ENCODE measurements at places on chromosomes 5 and 9.

DNA sequence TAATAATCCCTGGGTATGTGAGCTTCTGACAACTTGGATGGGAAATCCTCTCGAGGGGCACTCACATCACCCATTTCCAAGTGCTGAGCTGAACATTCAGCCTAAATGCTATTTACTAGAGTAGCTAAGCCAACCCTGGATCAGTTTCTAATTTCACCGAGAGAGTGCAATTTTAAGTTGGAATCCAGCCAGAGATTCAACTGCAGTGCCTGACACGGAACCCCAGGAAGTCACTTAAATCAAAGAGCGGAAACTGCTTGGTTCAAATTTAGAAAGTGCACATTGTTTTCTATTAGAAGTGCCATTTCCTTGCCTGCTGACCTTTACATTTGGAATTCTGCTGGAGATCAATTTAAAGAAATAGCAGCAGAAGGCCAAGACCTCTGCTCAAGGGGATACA is 8.8 kb downstream of the SPRY4 start:
- H3K4me1 ChIP-seq, result peaks cover 17% of the 10 kb centered on the region
- no peaks in the 10 kb centered on the region for H3K36me3 ChIP-seq
- no peak for DNase-seq
- H3K27me3 ChIP-seq, result no peaks in the 10 kb centered on the region
- H3K4me3 ChIP-seq, result no peak overlapping the region
- H3K27ac ChIP-seq, result peak overlapping the region; percentile 16

DNA sequence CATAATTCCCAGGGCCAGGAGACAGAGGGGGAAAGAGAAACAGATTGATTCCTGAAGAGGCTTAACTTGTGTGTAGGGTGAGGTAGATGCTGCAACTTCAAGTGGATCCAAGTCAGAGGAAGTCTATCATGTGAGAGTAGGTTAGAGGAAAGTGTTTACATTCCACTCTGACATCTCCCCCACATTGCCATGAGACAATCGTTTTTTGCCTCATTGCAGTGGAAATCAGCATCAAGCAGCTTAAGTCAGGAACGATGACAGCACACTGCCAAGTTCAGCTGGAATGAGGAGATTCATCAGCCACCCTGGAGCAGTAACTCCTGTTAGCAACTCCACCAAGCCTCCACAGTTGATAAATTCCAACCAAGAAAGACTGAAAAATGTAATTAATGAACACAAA is 689.7 kb upstream of the MEF2C start:
- H3K27me3 ChIP-seq, result no peaks in the 10 kb centered on the region
- H3K4me3 ChIP-seq, result no peak overlapping the region
- no peaks in the 10 kb centered on the region for H3K4me1 ChIP-seq
- DNase-seq, result no peak
- no peaks in the 10 kb centered on the region for H3K36me3 ChIP-seq
- H3K27ac ChIP-seq, result no peak overlapping the region

DNA sequence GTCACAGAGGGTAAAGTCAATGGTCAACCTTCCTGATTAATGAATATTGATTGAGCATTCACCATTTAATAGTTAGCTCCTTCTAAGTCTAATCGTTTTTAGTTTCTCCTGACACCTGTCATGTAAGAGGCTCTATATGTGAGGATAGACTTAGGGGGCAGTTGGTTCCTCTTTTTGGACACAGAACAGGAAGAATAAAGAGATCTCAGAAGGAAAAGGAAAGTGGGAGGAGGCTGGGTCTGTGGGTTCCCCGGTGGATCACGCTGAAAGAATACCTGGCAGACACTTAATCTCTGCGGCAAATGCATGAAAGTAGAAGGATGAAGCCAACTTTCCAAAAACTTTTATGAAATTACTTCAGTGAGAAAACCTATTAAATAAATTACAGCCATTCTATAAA is 98.4 kb downstream of the PDE4D start:
- H3K4me1 ChIP-seq, result no peaks in the 10 kb centered on the region
- no peak overlapping the region for H3K27ac ChIP-seq
- no peaks in the 10 kb centered on the region for H3K36me3 ChIP-seq
- H3K4me3 ChIP-seq, result no peak overlapping the region
- no peak for DNase-seq
- no peaks in the 10 kb centered on the region for H3K27me3 ChIP-seq

GRCh38 chr5:68250661-68251298 is 35.2 kb downstream of the PIK3R1 start:
- peaks cover 27% of the 10 kb centered on the region for H3K4me1 ChIP-seq
- H3K27ac ChIP-seq, result peak overlapping the region; percentile 86
- no peak for DNase-seq
- no peak overlapping the region for H3K4me3 ChIP-seq
- no peaks in the 10 kb centered on the region for H3K36me3 ChIP-seq

GRCh38 chr5:118981783-118982182 is 6.6 kb downstream of the DTWD2 start:
- no peaks in the 10 kb centered on the region for H3K36me3 ChIP-seq
- H3K27ac ChIP-seq, result no peak overlapping the region
- no peak for DNase-seq
- H3K4me1 ChIP-seq, result no peaks in the 10 kb centered on the region

GRCh38 chr5:179596421-179596820 is 27.1 kb downstream of the HNRNPH1 start:
- H3K4me1 ChIP-seq, result no peaks in the 10 kb centered on the region
- no peak overlapping the region for H3K4me3 ChIP-seq
- DNase-seq, result no peak

DNA sequence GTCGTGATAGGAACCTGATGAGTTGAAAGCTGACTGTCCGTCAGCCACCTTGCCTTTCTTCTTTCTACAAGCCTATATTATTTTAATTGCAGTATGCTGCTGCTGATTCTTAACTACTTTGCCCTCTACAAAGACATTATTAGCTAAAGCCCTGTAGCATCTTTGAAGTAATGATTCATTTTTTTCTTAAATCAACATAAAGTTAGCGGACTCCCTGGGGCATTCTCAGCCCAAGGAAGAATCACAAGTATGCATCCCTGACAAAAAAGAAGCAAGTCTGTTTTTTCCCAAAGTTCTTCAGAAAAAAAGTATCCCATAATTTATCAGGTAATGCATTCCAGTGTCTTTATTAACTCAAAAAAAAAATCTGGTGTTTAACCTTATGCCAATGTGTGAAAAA is 69.5 kb upstream of the TAS2R1 start:
- H3K36me3 ChIP-seq, result no peaks in the 10 kb centered on the region
- H3K27ac ChIP-seq, result no peak overlapping the region
- no peak for DNase-seq
- no peaks in the 10 kb centered on the region for H3K27me3 ChIP-seq
- no peaks in the 10 kb centered on the region for H3K4me1 ChIP-seq
- no peak overlapping the region for H3K4me3 ChIP-seq

GRCh38 chr9:115106642-115107041 is 11.3 kb downstream of the TNC start:
- no peak overlapping the region for H3K4me3 ChIP-seq
- no peak for DNase-seq
- no peaks in the 10 kb centered on the region for H3K36me3 ChIP-seq
- no peaks in the 10 kb centered on the region for H3K4me1 ChIP-seq

DNA sequence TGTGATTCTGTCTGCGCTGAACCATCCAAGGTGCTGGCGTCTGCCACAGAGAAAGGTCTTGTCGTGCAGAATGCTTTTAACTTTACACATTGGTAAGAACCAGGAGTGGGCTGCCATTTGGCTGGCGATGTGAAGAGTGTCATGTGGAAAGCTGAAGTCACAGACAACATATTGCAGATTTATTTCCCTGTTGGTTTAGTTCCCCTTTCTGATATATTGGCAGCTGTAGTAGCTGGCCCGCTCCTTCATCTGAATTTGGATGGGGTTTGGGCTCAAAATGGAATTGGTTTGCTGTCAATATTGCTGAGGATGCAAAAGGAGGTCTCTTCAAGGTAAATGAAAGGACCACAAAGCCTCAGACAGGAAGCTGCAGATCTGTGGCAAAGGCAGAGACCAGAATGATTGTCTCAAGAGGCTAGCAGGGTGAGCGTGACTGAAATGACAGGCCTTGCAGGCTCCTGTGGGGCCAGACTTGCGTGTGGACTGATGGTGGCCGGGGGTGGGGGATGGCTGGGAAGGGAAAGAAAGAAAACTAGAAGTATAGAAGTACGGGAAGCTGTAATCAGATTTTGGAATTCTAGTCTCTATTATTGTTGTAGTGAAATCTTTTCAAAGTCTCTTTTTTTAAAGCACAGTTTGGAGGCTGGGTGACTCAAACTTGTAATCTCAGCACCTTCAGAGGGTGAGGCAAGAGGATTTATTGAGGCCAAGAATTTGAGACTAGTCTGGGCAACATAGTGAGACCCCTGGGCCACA is 25.1 kb upstream of the CD180 start:
- H3K27ac ChIP-seq, result no peak overlapping the region
- no peaks in the 10 kb centered on the region for H3K4me1 ChIP-seq
- H3K4me3 ChIP-seq, result no peak overlapping the region
- no peaks in the 10 kb centered on the region for H3K27me3 ChIP-seq
- no peaks in the 10 kb centered on the region for H3K36me3 ChIP-seq
- no peak for DNase-seq

GRCh38 chr5:170443624-170444023 is 54.5 kb upstream of the KCNMB1 start:
- no peaks in the 10 kb centered on the region for H3K27me3 ChIP-seq
- H3K4me1 ChIP-seq, result no peaks in the 10 kb centered on the region
- H3K4me3 ChIP-seq, result no peak overlapping the region
- no peak for DNase-seq

DNA sequence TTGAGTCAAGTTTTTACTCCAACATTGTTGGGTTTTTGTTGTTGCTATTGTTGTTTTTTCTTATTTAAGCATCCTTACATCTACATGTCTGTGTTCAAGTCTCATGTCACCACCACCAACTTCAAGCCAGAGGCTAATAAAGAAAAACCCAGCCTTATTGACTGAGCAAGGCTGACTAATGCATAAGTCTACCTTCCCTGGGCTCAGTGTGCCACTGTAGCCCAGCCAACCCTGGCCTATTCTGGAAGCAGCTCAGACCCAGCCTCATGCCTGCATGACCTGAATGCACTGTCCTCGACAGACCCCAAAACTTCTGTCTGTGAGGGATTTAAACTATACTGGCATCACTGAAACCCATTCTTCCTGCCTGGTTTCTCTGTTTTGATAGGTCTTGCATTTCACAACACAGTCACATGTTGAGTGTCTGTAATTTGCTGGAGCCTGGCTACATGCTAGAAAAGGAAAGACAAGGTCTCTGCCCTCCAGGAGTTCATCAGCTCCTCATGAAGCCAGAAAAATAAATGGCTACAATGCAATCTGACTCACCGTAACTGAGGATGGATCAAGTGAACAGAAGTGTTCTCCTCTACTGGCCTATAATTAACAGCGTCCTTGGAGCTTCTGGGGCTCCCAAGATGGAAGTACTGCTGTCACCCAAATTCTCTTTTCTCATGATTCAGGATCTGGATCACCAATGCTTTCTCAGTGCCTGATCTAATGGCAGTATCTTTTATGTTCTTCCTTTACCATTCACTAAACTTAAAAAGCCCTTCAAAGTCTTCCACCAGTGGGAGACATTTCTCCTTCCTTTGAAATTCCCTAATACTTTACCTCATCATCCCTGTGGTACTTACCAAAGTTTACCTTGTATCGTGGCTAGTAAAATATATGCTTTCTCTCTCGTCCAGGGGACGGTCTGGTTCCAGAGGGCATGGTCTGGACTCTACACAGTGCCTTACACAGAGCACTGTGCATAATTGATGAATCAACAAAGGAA is 103.9 kb upstream of the IFNE start:
- no peak overlapping the region for H3K27ac ChIP-seq
- no peaks in the 10 kb centered on the region for H3K4me1 ChIP-seq
- no peaks in the 10 kb centered on the region for H3K27me3 ChIP-seq
- H3K36me3 ChIP-seq, result no peaks in the 10 kb centered on the region
- H3K4me3 ChIP-seq, result no peak overlapping the region

- no peaks in the 10 kb centered on the region for H3K27me3 ChIP-seq
- H3K27ac ChIP-seq, result no peak overlapping the region
- H3K36me3 ChIP-seq, result no peaks in the 10 kb centered on the region
- H3K4me1 ChIP-seq, result no peaks in the 10 kb centered on the region
- no peak for DNase-seq
Measured at GRCh38 chr5:53008751-53009150, 19.6 kb downstream of the ITGA2 start.

- no peak for DNase-seq
- H3K27ac ChIP-seq, result no peak overlapping the region
- no peaks in the 10 kb centered on the region for H3K27me3 ChIP-seq
- H3K36me3 ChIP-seq, result no peaks in the 10 kb centered on the region
- H3K4me1 ChIP-seq, result no peaks in the 10 kb centered on the region
Measured at GRCh38 chr5:66498791-66499207, 97.4 kb upstream of the MAST4 start.

GRCh38 chr9:93960971-93961841 is 6.1 kb upstream of the BARX1 start:
- peaks cover 56% of the 10 kb centered on the region for H3K27me3 ChIP-seq
- no peak overlapping the region for H3K27ac ChIP-seq
- peaks cover 4% of the 10 kb centered on the region for H3K4me1 ChIP-seq
- no peak for DNase-seq

DNA sequence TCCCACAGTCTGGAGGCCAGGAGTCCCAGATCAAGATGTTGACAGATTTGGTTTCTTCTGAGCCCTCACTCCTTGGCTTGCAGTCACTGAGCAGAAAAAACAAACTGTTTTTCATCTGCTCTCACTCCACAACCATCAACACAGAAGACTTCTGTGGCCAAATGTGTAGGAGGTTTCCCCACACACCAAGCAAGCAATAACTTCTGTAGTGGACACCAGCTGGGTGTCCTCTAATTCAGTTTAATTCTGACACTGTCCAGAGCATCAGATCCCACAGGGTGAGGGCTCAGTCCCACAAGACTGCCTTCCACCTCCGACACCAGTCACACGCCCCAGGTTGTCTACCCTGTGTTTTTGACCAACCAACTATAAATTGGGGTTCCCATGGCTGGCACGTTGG is 209.9 kb downstream of the AOPEP start:
- no peaks in the 10 kb centered on the region for H3K27me3 ChIP-seq
- H3K27ac ChIP-seq, result no peak overlapping the region
- H3K36me3 ChIP-seq, result no peaks in the 10 kb centered on the region
- H3K4me3 ChIP-seq, result no peak overlapping the region

- no peak overlapping the region for H3K4me3 ChIP-seq
- H3K36me3 ChIP-seq, result no peaks in the 10 kb centered on the region
- peaks cover 3% of the 10 kb centered on the region for H3K4me1 ChIP-seq
- H3K27ac ChIP-seq, result no peak overlapping the region
Measured at GRCh38 chr5:74392711-74393351, 247.7 kb downstream of the ENC1 start.

- no peaks in the 10 kb centered on the region for H3K36me3 ChIP-seq
- DNase-seq, result no peak
- no peaks in the 10 kb centered on the region for H3K4me1 ChIP-seq
- no peak overlapping the region for H3K27ac ChIP-seq
- H3K27me3 ChIP-seq, result no peaks in the 10 kb centered on the region
Measured at GRCh38 chr5:58927181-58927580, 344.3 kb downstream of the RAB3C start.

- DNase-seq, result no peak
- H3K4me3 ChIP-seq, result peak overlapping the region; percentile 91
- no peaks in the 10 kb centered on the region for H3K36me3 ChIP-seq
- no peaks in the 10 kb centered on the region for H3K27me3 ChIP-seq
- no peaks in the 10 kb centered on the region for H3K4me1 ChIP-seq
- H3K27ac ChIP-seq, result peak overlapping the region; percentile 98
Measured at GRCh38 chr9:33818167-33818846, 1.3 kb downstream of the UBE2R2 start.

- no peaks in the 10 kb centered on the region for H3K27me3 ChIP-seq
- no peaks in the 10 kb centered on the region for H3K4me1 ChIP-seq
- no peaks in the 10 kb centered on the region for H3K36me3 ChIP-seq
- no peak overlapping the region for H3K4me3 ChIP-seq
- DNase-seq, result no peak
Measured at GRCh38 chr9:124456341-124457078, 6.3 kb downstream of the ADGRD2 start.
